ENCODE measurements at places on chromosomes 16 and 17.

DNA sequence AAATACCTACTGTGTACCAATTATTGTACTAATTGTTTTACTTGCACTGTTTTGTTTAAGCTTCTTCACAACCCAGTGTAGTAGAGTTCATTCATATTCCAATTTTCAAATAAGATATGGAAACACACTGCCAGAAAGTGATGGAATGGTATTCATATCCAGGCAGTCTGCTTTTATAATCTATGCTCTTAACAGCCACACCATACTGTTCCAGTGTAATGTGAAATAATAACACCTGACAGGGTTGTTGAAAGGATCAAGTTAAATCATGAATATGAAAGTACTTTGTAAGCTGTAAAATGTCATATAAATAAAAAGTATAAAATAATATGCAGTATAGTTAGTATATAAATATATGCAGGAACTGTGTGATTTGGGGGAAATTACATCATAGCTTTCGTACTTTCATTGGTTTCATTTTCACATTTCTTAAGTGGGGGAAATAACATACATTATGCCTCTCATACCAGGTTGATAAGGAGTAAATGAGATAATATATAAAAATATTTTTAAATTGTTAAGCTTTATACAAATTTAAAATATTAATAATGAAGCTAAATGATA, 230.8 kb downstream of the TANC2 start:
- DNase-seq: peak; percentile 24

DNA sequence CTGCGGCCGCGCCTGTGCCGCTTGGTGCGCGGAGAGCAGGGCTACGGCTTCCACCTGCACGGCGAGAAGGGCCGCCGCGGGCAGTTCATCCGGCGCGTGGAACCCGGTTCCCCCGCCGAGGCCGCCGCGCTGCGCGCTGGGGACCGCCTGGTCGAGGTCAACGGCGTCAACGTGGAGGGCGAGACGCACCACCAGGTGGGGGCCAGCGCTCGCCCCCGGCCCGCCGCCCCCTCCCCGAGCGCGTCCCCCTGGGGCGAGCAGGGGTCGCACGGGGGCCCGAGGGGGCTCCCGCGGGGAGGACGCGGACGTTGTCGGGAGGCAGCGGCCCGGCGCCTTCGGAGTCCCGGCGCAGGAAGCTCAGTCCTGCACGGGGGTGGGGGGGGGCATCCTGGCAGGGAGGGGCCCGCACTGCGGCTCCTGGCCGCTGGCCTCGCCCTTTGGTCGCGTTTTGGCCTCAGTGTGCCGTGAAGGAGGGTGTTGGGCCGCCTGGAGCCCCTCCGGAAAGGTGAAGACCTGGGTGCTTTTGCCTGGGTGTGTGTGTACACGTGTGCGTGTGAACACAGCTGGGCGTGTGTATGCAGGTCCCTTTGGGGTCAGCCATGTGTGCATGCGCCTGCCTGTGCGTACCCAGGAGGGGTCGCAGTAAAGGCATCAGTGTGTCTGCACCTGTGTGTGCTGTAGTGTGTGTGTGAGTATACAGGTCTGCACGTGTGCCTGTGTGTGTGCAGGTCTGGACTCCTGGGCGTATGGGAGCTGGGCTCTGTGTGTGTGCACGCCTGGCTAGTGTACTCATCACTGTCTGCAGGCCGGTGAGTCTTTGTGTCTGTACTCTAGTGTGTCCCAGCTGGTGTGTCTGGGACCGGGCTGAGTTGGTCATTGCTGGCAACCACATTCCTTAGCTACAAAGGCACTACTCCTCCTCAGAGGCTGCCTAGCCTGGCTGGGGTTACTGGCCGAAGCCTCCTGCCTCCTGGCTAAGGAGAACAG, 615 bp downstream of the NHERF2 start:
- peak; percentile 52 for DNase-seq

DNA sequence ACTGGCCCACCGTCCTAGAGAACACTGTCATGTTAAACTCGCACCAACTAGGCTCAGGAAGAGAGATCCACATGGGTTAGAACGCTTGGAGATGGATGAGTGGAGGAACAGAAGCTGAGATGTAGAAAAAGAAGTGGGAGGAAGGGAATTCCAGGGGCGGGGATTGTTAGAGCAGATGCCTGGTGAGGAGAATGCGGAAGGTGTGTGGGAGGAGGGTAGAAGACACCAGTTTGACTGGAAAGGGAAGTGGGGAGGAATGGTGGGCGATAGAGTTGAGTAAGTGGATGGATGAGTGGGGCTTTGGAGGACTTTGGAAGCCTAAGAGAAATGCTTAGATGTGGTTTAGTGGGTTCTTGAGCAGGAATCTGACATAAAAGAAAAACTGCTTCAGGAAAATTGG, 37.4 kb downstream of the DHX38 start:
- DNase-seq: no peak

DNA sequence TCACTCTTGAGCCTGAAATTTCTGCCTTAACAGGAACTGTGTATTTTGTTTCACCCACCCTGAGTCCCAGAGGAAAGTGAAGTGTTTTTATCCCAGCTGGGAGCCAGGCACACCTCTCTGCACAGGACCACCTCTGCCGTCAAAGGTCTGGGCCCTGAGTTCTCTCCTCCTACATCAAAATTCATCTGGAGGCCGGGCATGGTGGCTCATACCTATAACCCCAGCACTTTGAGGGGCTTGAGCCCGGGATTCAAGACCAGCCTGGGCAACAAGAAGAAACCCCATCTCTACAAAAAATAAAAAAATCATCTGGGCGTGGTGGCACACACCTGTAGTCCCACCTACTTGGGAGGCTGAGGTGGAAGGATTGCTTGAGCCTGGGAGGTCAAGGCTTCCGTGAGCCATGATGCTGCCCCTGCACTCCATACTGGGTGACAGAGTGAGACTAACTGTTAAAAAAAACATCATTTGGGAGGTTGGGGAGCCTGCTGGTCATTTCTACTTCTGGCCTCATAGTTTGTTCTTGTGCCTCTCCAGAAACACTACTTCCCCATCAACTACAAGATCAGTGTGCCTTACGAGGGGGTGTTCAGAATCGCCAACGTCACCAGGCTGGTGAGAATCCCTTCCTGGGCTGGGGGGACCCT, 9.8 kb downstream of the IL34 start:
- no peak for DNase-seq

GRCh38 chr16:79168321-79168720, 432.2 kb downstream of the MAF start:
- DNase-seq: no peak

- DNase-seq: no peak
Measured at GRCh38 chr17:17384961-17385360, 81.8 kb downstream of the NT5M start.

DNA sequence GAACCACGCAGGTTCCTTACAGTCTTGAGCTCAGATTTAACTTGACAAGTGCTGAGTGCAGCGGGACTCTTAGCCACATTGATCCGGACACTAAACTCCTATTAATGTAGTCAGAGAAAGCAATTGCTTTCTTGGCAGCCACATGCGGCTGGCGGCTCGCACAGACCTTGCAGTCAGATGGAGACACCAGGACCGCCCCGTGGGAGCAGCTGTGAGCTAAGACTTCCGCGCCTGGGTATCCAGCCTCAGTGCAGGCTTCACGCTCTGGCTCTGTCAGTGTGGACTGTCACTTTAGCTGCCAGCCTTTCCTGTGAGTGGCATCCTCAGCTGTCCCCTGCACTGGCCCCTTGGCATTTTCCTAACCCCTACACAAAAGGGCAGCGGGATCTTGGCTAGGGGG, 80.9 kb upstream of the NLRP1 start:
- DNase-seq: no peak
